ENCODE measurements at places on chromosomes 11 and 22. TPM values are rescaled to one million over a fixed set of nuclear protein-coding genes. Genes with fewer than 3 reads are reported as not detected.

Gene TRIM44
- total RNA-seq: 17.3 TPM

Gene SYT13
- total RNA-seq: not detected

Gene YPEL1
- 0.53 TPM for total RNA-seq

Gene MPZL2
- 376 TPM for total RNA-seq

Gene MUC5AC
- 1.5 TPM for total RNA-seq

Gene MIEF1
- total RNA-seq: 21.4 TPM

Gene IGLL1
- total RNA-seq: not detected

Gene KCNK7
- total RNA-seq: 15.6 TPM

Data from esophagus squamous epithelium (tissue), 5 donors.